ENCODE measurements at places on chromosomes 7 and 10.

- no peak for DNase-seq
Measured at GRCh38 chr7:64651203-64651602, 14.7 kb upstream of the ZNF107 start.

- DNase-seq = no peak
Measured at GRCh38 chr10:32788359-32788758, 169.7 kb downstream of the ITGB1 start.

- no peak for DNase-seq
Measured at GRCh38 chr10:31820096-31820495, 108.5 kb downstream of the ARHGAP12 start.

DNA sequence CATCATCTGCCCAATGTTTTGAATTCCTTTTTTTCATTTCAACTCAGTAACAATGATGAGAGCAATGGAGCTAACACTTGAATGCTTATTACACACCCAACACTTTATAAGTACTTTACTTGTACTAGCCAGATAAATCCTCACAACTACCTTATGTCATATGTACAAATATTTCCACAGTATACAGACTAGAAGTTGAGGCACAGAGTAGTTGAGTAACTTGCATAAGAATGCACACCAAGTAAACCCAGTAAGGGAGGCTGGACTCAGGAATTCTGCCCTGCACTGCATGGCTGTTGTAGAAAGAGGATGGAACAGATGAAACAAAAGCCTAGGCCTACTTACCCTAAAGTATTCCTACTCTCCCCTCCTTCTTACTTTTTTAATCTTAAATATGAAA is 15.8 kb downstream of the DPY19L1 start:
- no peak for DNase-seq

DNA sequence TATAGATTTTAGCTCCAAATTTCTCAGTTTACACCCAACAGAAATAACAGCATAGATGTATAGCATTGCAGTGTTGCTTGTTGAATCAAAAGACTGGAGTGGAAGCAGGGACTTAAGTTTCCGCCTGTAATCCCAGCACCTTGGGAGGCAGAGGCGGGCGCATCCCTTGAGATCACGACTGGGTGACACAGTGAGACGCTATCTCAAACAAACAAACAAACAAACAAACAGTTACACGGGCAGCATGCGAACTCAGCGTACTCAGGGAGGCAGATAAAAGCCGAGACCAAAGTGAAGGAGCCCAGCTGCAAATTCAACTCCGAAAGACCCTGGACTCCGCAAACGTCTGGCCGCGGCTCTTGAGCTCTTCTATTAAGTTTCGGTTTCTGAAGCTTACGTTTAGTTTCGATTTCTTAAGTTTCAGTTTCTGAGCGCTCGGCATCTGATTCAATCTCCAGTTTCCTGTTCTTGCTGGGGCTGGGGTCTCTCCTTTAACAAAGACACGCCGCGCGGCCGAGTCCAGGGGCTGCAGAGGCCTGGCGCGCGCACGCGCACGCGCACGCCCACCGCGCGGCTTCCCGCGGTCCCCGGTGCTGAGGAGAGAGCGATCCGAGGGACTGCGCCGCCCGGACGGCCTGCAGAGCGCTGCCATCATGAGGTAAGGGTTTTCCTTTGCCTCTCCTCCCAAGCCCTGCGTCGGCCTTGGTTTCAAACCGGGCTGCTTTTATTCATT is at the start of gene IFIT5:
Gene IFIT5, plus strand, starts transcription at position 423 of the 733 bp plus-strand sequence. Its CDS starts 231 bp downstream, at position 654.
- peak; percentile 48 for DNase-seq

- no peak for DNase-seq
Measured at GRCh38 chr7:142595816-142596516, 153.3 kb upstream of the PRSS1 start.
